ENCODE measurements at places on chromosomes 6 and 20.

DNA sequence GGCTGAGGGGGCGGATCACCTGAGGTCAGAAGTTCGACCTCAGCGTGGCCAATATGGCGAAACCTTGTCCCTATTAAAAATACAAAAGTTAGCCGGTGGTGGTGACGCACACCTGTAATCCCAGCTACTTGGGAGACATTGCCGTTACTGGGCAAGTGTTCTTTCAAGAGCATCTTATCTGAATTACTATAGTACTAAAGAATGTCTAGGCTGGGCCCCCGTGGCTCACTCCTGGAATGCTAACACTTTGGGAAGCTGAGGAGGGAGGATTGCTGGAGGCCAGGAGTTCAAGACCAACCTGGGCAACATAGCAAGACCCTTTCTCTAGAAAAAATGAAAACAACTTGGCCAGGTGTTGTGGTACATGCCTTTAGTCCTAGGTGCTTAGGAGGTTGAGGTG lies 859 bp upstream of the ZFP57 start:
- no peaks in the 10 kb centered on the region for H3K36me3 ChIP-seq
- DNase-seq: no peak
- no peak overlapping the region for H3K4me3 ChIP-seq
- no peak overlapping the region for H3K27ac ChIP-seq

DNA sequence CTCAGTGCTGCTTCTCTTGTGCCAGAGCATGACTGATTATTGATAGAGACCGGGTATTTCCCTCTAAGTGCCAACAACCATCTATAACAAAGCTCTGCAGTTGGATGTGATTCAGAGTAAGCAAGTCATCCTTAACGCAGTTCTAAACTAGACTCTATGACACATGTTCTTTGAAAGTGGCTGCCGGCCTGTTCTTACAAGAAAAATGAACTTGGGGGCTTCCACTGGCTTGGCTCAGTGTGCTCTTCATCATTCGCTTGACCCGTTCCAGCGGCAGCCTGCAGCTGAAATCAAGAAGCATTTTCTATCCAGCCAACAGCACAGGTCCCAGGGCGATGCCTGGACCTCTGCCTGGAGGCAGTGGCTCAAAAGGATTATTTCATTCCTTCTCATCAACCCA lies 29.8 kb downstream of the GFOD1 start:
- no peaks in the 10 kb centered on the region for H3K27me3 ChIP-seq
- H3K36me3 ChIP-seq: no peaks in the 10 kb centered on the region
- H3K27ac ChIP-seq: no peak overlapping the region
- H3K4me1 ChIP-seq: peaks cover 36% of the 10 kb centered on the region
- no peak overlapping the region for H3K4me3 ChIP-seq

DNA sequence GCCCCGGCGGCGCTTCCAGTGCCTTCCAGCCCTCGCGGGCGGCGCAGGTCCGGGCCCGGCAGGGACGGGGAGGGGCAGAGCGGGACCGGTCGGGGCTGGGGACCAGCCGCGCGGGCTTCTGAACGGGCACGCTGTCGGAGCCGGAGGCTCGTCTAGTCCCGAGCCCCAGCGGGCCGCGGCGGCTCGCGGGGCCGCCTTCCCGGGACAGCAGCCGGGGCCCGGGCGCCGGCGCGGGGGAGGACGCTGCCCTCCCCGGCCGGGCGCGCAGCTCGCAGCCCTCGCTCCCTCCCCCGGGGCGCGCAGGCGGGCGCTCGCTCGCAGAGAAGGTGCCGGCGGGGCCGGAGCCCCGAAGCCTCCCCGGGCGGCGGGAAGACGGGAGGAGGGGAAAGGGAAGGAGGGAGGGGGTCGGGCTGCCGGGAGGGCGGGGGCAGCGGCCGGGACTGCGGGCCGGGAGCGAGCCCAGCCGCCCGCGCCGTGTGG lies 696 bp upstream of the SIRPA start:
- peaks cover 25% of the 10 kb centered on the region for H3K36me3 ChIP-seq
- no peak for DNase-seq
- no peaks in the 10 kb centered on the region for H3K27me3 ChIP-seq
- H3K4me3 ChIP-seq: peak overlapping the region; percentile 80

DNA sequence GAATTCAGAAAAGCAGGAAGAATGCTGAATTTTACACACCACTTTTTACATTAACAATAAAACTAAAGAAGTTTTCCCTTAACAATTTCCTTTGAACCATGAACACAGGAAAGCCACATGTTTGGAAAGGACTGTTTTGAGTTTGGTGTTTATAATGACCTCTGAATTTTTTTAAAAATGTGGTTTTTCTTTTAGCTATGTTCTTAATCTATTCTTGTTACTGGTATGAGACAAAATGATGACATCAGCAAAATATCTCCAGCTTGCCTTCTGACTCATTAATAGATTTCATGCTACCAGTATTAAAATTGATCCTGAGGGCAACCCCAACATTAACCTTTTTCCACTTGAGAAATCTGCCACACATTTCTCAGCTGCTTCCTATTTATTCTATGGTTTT lies 217.5 kb upstream of the THEMIS start:
- H3K4me1 ChIP-seq: no peaks in the 10 kb centered on the region
- no peaks in the 10 kb centered on the region for H3K27me3 ChIP-seq
- H3K4me3 ChIP-seq: no peak overlapping the region
- H3K36me3 ChIP-seq: no peaks in the 10 kb centered on the region
- H3K27ac ChIP-seq: no peak overlapping the region

- H3K4me3 ChIP-seq: no peak overlapping the region
- H3K27me3 ChIP-seq: peaks cover 35% of the 10 kb centered on the region
- DNase-seq: no peak
Observed at GRCh38 chr6:62288974-62289373, 2.9 kb upstream of the KHDRBS2 start.

- no peaks in the 10 kb centered on the region for H3K27me3 ChIP-seq
- DNase-seq: no peak
- H3K36me3 ChIP-seq: no peaks in the 10 kb centered on the region
- no peak overlapping the region for H3K27ac ChIP-seq
- H3K4me1 ChIP-seq: peaks cover 13% of the 10 kb centered on the region
- no peak overlapping the region for H3K4me3 ChIP-seq
Observed at GRCh38 chr6:53413326-53413725, 64.6 kb upstream of the ELOVL5 start.

DNA sequence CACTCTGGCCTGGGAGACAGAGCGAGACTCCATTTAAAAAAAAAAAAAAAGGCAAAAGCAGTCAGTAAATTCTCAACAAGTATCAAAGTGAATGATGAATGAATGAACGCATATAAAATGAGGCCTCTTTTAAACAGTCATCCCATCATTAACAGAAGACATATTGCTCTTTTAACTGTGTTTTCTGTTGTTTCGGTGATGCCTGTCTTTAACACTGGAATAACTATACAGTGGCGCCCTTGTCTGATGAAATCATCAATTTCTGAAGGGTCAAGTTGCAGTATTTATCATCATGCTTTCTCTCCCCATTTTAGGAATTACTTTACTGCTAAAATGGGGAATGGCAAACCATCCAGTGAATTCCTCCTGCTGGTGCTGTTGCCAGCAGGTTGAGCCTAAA lies 45.7 kb upstream of the SNX9 start:
- H3K27ac ChIP-seq: no peak overlapping the region
- DNase-seq: no peak
- no peaks in the 10 kb centered on the region for H3K4me1 ChIP-seq
- no peaks in the 10 kb centered on the region for H3K27me3 ChIP-seq

GRCh38 chr6:138429761-138430160 lies 25.7 kb downstream of the HEBP2 start:
- no peaks in the 10 kb centered on the region for H3K27me3 ChIP-seq
- no peak for DNase-seq
- peaks cover 36% of the 10 kb centered on the region for H3K4me1 ChIP-seq
- H3K4me3 ChIP-seq: no peak overlapping the region
- no peaks in the 10 kb centered on the region for H3K36me3 ChIP-seq

GRCh38 chr6:107821591-107821990 lies 2.5 kb downstream of the SCML4 start:
- peaks cover 17% of the 10 kb centered on the region for H3K27me3 ChIP-seq
- peaks cover 41% of the 10 kb centered on the region for H3K4me1 ChIP-seq
- no peak for DNase-seq
- H3K27ac ChIP-seq: no peak overlapping the region

- peak overlapping the region; percentile 17 for H3K4me3 ChIP-seq
- peaks cover 68% of the 10 kb centered on the region for H3K4me1 ChIP-seq
- H3K36me3 ChIP-seq: no peaks in the 10 kb centered on the region
Observed at GRCh38 chr6:1611572-1612298, 2.0 kb downstream of the FOXC1 start.

- peak overlapping the region; percentile 99 for H3K27ac ChIP-seq
- no peaks in the 10 kb centered on the region for H3K27me3 ChIP-seq
- peaks cover 58% of the 10 kb centered on the region for H3K4me1 ChIP-seq
- DNase-seq: peak; percentile 63
- no peak overlapping the region for H3K4me3 ChIP-seq
Observed at GRCh38 chr6:24743944-24744335, 25.0 kb upstream of the C6orf62 start.

DNA sequence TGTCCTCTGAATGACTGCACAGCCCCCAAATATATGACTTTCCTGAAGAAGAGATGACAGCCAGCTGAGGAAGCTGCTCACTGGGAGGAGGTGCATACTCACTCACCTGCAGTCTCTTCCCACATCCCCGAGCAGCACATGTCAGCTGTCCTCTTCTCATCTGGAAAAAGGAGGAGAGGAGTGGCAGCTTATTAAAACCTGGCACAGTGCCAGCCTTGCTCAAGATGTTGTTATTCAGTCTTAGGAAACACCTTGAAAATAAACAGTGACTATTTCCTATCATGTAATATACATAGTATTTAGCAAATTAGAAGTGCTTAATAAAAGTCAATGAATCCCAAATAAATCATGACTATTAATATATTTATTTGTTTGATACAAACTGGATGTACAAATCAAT lies 232.9 kb downstream of the EPM2A start:
- no peaks in the 10 kb centered on the region for H3K4me1 ChIP-seq
- H3K36me3 ChIP-seq: no peaks in the 10 kb centered on the region
- no peak overlapping the region for H3K27ac ChIP-seq
- no peaks in the 10 kb centered on the region for H3K27me3 ChIP-seq

DNA sequence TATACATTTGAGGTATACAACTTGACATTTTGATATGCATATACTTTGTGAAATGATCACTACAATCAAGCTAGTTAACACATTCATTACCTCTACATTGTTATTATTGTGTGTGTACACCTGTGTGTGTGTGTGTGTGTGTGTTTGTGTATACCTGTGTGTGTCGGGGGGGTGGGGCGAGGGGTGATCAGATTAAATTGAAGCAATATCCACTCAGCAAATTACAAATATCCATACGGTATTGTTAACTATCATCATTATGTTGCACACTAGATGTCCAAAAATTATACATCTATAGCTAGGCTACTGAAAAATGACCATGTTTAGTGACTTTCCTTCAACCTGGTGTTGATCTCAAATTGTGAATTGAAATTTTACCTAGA lies 1.8 kb downstream of the RHAG start:
- DNase-seq: no peak
- H3K27ac ChIP-seq: no peak overlapping the region
- H3K4me1 ChIP-seq: no peaks in the 10 kb centered on the region
- no peaks in the 10 kb centered on the region for H3K27me3 ChIP-seq
- H3K36me3 ChIP-seq: no peaks in the 10 kb centered on the region

DNA sequence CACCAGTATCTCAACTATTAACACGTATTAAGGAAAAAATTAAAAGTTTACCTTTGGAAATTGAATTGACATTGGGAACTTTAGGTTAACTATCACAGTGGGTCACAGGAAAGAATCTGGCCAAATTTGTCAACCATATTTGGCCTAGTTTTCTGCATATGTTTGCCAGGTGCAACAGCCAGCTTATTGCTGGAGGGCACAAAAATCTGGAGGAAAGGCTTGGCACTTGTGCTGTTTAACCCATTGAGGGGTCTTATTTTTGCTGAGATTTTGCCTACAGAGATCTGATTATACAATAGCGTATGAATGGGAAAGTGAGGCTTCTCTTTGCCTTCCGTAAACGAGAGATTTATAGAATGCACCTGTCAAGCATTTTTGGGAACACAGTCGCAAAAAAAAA lies 190.4 kb downstream of the PRL start:
- H3K4me3 ChIP-seq: no peak overlapping the region
- no peaks in the 10 kb centered on the region for H3K4me1 ChIP-seq
- no peak for DNase-seq

DNA sequence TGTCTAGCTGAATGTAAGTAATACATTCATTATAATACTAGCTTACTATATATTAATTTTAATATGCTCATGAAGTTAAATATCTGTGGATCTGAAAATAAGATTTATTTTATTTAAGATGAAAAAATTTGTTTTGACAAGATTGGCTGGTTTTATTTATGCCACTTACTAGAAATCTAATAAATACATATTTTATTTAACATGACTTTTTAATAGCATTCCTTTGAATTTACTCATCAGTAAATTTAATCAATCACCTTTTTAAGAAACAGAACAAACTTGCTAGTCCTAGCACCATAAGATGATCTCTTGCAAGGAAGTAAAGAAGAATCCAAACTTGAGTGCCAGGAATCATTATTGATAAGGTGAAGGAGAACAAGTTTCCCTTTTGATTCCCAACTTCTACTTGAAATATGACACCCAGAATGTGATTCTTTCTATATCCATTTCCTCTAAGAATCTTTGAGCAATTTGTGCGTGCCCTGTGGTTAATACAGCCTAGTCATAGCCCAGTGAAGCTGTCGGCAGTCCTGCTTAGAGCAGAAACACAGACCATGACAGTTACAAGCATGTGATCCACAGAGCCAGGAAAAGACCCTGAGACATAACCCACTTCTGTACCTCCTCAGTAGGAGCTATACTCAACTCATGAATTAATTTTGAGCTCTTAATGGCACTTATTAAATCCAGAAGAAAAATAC lies 282.3 kb upstream of the QKI start:
- DNase-seq: no peak
- H3K27ac ChIP-seq: no peak overlapping the region
- H3K27me3 ChIP-seq: no peaks in the 10 kb centered on the region
- no peaks in the 10 kb centered on the region for H3K36me3 ChIP-seq
- no peaks in the 10 kb centered on the region for H3K4me1 ChIP-seq

DNA sequence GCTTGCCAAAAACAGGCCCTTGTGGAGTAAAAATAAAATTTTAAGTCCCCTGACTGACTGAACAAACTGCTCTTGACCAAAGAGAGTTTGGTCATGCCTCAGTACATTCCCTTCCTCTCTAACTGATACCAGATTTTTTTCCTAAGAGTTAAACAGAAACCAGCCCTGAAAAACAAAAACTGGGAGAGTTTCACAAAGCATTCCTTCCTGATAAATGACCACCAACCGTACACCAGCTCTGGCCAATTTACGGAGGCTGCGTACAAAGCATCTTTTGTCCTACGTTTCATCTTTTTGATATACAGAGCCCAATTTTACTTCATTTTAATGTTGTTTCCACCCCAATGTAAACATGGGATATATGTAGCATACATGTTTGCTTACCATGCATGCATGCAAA lies 477.4 kb upstream of the HTR1E start:
- H3K4me3 ChIP-seq: no peak overlapping the region
- no peak for DNase-seq
- H3K27me3 ChIP-seq: no peaks in the 10 kb centered on the region
- no peaks in the 10 kb centered on the region for H3K4me1 ChIP-seq
- H3K36me3 ChIP-seq: no peaks in the 10 kb centered on the region
- H3K27ac ChIP-seq: no peak overlapping the region

- H3K36me3 ChIP-seq: no peaks in the 10 kb centered on the region
- H3K27ac ChIP-seq: no peak overlapping the region
- no peaks in the 10 kb centered on the region for H3K27me3 ChIP-seq
- H3K4me1 ChIP-seq: no peaks in the 10 kb centered on the region
- no peak for DNase-seq
Observed at GRCh38 chr6:160298121-160298520, 39.5 kb upstream of the SLC22A2 start.
